NCI-H1417 (cell line): ENCODE measurements at places on chromosomes 2 and 18.

DNA sequence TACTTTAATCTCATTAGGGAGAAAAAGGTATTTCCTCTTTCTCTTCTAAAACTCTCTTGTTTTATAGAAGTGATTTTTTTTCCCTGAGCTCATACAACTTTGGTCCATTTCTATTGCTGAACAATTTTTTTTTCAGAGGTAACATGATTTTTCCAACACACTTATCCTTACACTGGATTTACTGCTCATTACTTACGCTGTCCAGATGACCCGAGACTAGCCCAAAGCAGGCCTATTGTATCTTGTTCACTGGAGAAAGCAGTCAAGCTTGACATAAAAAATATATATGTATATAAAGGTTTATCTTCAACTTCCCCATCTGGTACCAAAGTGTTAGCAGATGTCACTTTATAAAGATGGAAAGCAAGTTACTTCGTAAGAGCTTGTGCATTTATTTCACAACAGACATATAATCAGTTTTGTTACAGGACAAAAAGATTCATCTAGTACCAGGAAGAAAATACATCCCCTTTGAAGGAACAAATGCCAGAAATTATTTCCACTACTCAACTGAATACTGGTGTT lies 70.4 kb upstream of the KIDINS220 start:
- no peak for DNase-seq

- no peak for DNase-seq
Observed at GRCh38 chr2:52084759-52085158, 1052.8 kb upstream of the NRXN1 start.

GRCh38 chr2:41182961-41183360 lies 731.1 kb upstream of the SLC8A1 start:
- no peak for DNase-seq

- DNase-seq, result no peak
Observed at GRCh38 chr18:12423393-12423792, 15.7 kb downstream of the PRELID3A start.

GRCh38 chr2:196260546-196260945 lies 89.2 kb upstream of the STK17B start:
- no peak for DNase-seq
